ENCODE measurements at places on chromosomes 12 and 14. TPM values are rescaled to one million over a fixed set of nuclear protein-coding genes. Genes with fewer than 3 reads are reported as not detected.

- DNase-seq = peak; percentile 75
Observed at GRCh38 chr14:93112891-93113677, 2.6 kb downstream of the ITPK1 start.

- no peak for DNase-seq
Observed at GRCh38 chr14:57930241-57930975, 64.5 kb upstream of the SLC35F4 start.

DNA sequence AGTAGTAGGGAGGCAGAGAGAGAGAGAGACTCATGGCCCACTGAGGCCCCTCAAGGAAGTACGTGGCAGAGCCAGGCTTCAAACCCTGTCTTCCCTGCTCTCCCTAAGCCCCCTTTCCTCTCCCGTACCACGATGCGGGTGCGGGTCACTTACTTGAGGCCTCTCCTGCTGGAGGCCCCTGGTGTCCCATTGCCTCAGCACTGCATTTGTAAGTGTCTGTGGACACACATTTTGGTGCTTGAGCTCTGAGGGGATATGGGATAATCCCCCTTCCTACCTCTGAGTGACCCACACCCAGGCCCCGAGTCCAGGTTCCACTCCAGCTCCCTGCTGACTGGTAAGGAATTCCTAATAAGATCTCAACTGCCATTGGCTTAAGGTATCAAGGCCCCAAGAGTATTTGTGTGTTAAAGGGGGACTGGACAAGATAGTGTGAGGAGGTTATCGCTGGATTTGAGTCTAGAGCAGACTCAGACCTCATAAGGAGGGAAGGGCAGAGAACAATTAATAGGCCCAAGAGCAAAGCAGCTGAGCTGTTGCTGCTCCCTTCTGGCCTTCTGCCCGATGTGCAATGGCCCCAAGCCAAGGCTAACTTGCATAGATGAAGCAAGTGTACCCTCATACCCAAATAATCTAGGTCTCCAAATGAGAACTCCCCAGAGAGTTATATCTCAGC lies 71.9 kb downstream of the CRACR2A start:
- DNase-seq = peak; percentile 61

- DNase-seq = no peak
Observed at GRCh38 chr12:41510470-41510869, 322.4 kb downstream of the PDZRN4 start.

GRCh38 chr14:39733741-39734140 lies 301.5 kb upstream of the FBXO33 start:
- no peak for DNase-seq

GRCh38 chr12:27359578-27360340 lies 27.1 kb downstream of the BMAL2 start:
- DNase-seq = no peak

Gene TSPAN9
- 66.8 TPM for total RNA-seq

Gene SMARCD1
- total RNA-seq = 86.6 TPM

Gene LALBA
- total RNA-seq = not detected

Gene GPRC5D
- not detected for total RNA-seq

All from endothelial cell of umbilical vein (primary cell).